ENCODE measurements at places on chromosomes 7 and 10. TPM values are rescaled to one million over a fixed set of nuclear protein-coding genes. Genes with fewer than 3 reads are reported as not detected.

The CFAP70 gene
- total RNA-seq = 1.2 TPM

The NANOS1 gene
- 0.61 TPM for total RNA-seq

The GPNMB gene
- 9.4 TPM for total RNA-seq

The NAPEPLD gene
- 8.4 TPM for total RNA-seq

The PLAC9 gene
- total RNA-seq = not detected

The HTR7 gene
- not detected for total RNA-seq

The ANKRD30A gene
- total RNA-seq = not detected

The APBB1IP gene
- 48.9 TPM for total RNA-seq

The CPEB3 gene
- 2.1 TPM for total RNA-seq

DNA sequence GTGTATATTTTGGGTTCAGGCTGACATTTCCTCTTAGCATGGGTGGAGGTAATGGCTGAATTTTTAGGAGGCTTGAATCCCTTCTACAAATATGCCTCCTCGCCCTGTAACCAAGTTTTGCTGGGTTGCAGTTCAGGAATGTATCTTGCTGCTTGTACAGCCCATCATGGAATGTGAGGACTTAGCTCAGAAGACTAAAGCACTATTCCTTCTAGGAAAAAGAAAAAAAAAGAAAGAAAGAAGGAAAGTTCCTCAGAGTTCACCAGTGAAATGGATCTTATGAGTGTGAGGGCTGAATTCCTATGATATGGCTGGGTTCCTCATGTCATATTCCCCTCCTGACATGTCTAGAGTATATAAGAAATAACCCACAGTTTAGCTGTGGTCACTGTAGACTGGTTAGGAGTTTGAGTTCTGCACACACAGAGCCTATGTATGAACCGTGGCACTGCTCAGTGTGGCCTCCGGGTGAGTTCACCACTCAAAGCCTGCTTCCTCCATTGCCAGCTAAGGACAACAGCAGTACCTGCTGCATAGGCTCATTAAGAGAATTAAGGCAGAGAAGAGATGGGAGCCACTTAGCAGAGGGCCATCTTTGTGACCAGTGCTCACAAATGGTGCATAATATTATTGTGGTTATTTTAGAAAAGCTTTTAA is 114.0 kb downstream of the TACC2 start:
- DNase-seq = no peak

DNA sequence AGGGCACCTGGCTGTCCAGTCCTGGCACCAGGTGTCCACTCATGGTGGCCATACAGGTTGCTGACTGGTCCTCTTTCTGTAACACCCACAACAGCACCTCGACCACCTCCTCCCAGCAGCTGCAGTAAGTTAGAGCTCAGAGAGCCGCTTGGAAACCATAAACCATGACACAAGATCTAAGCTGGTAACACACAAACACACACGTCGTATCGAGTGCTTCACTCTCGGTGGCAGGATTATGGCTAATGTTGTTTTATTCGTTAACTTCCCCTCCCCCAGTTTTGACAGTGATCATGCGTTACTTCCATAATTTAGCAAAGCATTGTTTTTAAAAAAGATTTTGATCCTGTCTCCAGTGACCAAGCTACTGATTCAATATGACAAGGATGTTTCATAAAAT is 59.7 kb downstream of the CAMK2B start:
- DNase-seq = no peak

- DNase-seq = no peak
Observed at GRCh38 chr10:116147147-116147905, 125.7 kb downstream of the GFRA1 start.

GRCh38 chr7:77461842-77462241 is 45.7 kb upstream of the GSAP start:
- DNase-seq = no peak

GRCh38 chr7:34831436-34831835 is 173.4 kb downstream of the NPSR1 start:
- no peak for DNase-seq

DNA sequence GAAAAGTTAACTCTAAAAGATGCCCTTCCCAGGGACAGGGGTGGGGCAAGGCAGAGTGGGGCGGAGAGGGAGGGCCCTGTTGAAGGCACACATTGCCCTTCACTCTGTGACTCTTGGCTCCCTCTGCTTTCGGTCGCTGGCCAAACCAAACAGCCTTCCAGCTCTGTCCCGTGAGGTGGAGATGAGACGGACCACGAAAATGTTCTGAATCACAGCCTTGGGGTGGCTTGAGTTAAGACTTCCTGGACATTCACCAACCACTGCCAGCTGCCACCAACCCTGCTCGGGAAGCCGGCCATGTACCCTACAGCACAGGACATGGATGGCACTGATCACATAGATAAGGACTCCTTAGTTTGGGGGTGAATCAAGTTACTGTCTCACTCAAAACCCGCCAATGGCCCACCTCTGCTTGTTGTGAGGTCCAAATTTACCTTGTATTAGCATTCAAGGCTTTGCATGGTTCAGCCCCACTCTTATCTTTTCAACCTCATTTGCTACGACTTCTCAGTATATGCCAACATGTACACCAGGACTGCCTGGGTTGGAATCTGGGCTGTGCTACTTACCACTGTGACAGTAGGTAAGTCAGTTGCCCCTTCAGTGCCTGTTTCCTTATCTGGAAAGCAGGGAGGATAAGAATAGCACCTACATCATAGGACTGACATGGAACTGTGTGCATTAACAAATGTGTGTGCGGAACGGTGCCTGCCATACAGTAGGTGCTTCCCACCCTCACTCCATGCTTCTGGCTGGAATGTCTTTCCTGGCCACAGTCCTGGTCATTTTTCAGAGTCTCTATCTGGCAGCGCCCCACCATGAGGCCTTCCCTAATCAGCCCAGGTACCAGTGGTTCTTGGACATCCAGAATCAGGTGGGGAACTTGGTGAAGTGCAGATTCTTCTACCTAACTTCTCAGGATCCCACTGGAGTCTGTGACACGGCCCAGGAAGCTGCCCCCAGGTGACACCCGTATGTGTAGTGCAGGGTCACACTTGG is 28.0 kb downstream of the ITPRIP start:
- no peak for DNase-seq

GRCh38 chr7:116952635-116953371 is 498 bp upstream of the ST7 start:
- DNase-seq = no peak

GRCh38 chr7:151251689-151252560 is 3.4 kb upstream of the SMARCD3 start:
- DNase-seq = no peak

DNA sequence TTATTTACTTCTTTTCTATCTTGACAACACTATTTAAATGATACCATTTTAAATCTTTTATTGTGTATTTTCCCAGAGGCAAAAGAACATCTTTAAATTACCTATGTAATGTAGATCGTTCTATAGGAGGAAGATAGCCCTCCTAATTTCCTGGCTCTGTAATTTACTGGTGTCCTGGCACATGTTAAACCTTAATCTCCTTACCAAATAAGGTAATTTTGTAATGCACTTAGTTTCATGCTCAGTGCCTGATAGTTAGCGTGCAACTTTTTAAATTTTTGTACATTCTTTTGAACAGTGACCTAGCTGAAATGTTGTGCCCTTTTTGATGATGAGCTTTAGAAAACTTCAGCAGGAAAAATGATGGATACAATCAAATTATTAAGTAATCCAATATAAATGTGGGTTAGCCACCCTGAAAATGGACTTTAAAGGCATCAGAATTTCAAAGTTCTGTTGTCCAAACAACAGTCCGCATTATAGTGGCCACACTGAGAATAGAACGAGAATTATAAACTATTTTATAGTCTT is 81.4 kb downstream of the ABCB5 start:
- DNase-seq = no peak

GRCh38 chr7:44922351-44922694 is 37.0 kb upstream of the PURB start:
- no peak for DNase-seq

- no peak for DNase-seq
Observed at GRCh38 chr7:157831143-157831905, 494.5 kb downstream of the DNAJB6 start.

- DNase-seq = no peak
Observed at GRCh38 chr10:78438907-78439809, 405.5 kb downstream of the RPS24 start.

DNA sequence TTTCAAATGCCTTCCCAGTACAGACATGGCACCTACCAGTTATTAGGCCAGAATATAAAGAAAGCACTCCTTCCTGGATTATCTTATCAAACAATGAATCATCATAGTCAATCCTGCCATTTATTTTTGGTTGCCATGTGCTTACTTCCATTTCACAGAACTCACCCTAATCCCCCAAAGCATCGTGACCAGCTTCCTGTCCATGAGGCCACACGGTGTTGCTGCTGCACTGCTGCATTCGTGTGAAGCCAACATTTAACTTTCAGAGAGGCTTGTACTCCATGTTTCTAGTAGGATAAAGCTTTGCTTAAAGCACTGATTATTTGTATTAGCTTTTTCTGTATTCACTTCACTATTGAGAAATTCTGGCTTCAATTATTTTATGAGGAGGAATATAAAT is 14.4 kb downstream of the COL28A1 start:
- no peak for DNase-seq

GRCh38 chr7:115676080-115676479 is 354.5 kb downstream of the TFEC start:
- no peak for DNase-seq

- DNase-seq = no peak
Observed at GRCh38 chr10:57921140-57921539, 346.6 kb downstream of the IPMK start.

GRCh38 chr10:30999070-30999712 is 32.5 kb downstream of the ZNF438 start:
- DNase-seq = no peak

DNA sequence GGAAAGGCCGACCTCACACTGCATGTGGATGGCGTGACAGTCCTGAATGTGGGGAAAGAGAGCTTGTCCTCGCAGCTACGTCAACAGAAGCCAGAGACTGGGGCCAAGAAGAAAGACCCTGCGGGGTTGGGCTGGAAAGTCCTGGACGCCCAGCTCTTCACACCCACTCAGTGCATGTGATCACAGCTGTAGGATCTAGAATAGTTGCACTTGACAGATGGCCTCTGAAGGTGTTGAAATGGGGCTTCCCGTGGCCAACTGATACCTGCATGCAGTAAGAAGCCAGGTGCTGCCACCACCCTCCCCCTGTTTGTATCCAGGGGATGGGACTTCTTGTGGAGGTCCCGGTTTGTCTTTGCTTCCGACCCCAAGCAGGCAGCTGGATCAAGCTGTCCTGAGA is 34.1 kb upstream of the OCM2 start:
- no peak for DNase-seq

GRCh38 chr7:112444505-112444904 is 5.8 kb upstream of the IFRD1 start:
- no peak for DNase-seq

DNA sequence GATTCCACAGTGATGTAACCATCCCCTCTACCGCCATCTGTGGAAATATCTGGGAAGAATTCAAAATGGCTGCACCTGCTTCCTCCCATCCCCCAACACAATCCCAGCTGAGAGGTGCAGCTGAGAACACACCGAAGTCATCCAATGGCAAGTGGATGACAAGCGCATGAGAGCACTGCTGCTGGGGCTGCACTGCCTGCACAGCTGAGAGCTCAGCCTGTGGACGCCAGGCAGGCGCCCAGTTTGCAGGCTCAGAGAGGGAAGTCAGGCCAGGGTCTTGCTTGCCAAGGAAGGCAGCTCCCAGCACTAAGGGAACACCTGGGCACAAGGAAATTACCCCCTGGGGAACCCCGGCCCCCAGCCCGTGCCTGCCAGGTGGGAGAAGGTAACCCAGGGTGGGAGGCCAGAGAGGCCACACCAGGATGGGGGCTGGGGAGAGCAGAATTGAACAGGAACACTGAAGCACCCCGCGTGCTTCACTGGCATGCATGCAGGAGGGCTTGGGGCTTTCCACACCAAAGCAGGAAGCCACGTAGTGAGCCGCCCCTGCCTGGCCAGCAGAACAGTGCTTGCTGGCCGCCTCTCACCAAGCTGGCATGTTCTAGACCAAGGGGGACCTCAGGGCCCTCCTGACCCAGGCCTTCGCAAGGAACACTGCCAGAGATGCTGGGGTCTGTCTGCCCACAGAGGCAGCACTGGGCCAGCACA is 46.2 kb downstream of the FAM53B start:
- DNase-seq = peak; percentile 72

DNA sequence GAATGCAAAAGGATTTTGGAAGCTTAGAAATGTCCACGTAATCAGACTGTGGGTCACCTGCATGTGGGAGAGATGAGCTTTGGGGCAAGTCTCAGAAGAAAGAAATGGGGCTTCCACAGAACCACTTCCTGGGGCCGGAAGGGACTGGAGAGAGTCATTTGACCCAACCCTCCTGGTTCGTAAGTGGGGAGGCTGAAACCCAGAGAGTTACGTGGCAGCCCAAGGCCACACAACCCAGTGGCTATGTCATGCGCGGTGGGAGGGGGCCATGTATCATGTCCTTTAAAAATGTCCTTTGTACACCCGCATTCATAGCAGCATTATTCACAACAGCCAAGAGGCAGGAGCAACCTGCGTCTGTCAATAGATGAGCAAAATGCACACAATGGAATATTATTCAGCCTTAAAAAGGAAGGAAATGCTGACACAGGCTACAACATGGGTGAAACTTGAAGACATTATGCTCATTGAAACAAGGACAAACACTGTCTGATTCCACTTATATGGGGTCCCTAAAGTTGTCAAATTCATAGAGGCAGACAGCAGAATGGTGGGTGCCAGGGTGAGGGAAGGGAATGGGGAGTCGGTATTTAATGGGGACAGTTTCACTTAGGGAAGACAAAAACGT is 15.1 kb downstream of the CAMK2B start:
- DNase-seq = no peak

DNA sequence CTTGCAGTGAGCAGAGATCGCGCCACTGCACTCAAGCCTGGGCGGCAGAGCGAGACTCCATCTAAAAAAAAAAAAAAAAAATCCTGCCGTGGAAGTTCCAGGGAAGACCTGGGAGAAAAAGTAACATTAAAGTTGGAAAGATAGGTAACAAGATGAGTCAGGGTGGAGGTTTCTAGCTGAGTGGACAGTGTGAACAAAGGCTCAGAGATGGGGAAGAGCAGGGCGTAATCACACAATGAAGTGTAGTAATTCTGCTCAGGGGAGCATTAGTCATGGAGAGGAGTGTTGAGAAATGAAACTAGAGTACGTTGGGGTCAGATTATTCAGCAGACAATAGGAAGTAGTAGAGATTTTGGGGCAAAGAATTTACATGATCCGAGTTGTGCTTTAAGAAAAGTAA is 21.6 kb upstream of the WASL start:
- DNase-seq = no peak

GRCh38 chr10:62853710-62854109 is 37.5 kb upstream of the EGR2 start:
- DNase-seq = peak; percentile 5

DNA sequence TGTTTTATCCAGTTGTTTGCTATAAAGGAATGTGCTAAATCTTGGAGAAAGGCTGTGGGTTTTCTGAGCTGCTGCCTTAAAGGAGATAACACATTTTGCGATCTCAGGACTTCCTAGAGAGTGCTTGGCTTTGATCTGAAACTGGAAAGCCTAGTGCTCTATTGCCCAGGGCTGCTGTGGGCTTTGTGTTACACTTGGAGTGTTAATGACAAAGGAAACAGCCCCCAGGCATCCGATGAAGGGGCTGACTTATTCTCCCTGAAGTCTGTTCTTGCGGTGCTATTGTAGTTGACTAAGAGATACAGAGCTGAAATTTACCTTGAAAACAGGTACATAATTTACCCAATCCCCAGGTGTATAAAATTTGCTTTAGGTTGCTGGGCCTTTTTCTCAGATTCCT is 74.5 kb downstream of the SND1 start:
- DNase-seq = no peak

- no peak for DNase-seq
Observed at GRCh38 chr10:824497-824896, 107.0 kb downstream of the LARP4B start.

- DNase-seq = no peak
Observed at GRCh38 chr10:3135006-3135405, 37.6 kb downstream of the PITRM1 start.

- no peak for DNase-seq
Observed at GRCh38 chr7:95609277-95609971, 13.1 kb upstream of the PDK4 start.
